ENCODE measurements at places on chromosomes 1 and 21.
A peak's percentile ranks its signal among the peaks of the same experiment; 100 is the strongest.

DNA sequence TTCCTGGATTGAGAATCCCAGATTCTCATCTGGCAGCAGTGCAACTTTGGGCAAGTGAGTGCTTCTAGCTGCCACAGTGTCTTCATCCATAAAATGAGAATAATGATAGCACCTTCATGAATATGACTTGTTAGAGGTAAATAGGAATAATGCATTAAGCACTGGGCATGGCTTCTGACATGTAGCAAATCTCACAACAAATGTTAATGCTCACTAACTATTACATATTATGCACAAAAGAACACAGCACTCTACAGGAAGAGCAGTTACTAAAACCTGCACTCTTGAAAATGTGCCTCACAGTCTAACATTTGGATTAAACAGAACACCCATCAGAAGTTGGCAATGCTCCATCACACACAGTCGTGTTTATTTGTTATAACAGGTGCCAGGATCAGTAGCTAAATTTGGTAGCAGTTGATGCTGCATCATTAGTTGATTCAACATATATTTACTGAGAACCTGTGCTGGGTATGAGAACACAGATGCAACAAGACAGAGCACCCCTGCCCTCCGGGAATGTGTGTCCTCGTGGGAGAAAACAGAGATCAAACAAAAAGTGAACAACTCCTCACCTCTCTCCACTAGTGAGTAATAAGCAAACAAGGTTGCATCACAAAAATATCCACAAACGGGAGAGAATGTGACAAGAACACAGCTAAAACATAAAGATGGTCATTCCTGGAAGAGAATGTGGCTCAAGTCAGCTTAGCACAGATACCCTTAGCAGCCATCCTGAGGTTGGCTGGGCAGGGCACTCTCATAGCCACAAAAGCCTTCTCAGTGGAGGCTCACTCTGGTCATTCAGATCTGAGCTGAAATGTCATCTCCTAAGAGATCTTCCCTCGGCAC, 26.2 kb upstream of the LBR start:
- no peak for DNase-seq

- no peak for DNase-seq
Observed at GRCh38 chr1:97781762-97782337, 139.0 kb downstream of the DPYD start.

GRCh38 chr1:228396770-228397662, 9.6 kb downstream of the TRIM11 start:
- no peak for DNase-seq

DNA sequence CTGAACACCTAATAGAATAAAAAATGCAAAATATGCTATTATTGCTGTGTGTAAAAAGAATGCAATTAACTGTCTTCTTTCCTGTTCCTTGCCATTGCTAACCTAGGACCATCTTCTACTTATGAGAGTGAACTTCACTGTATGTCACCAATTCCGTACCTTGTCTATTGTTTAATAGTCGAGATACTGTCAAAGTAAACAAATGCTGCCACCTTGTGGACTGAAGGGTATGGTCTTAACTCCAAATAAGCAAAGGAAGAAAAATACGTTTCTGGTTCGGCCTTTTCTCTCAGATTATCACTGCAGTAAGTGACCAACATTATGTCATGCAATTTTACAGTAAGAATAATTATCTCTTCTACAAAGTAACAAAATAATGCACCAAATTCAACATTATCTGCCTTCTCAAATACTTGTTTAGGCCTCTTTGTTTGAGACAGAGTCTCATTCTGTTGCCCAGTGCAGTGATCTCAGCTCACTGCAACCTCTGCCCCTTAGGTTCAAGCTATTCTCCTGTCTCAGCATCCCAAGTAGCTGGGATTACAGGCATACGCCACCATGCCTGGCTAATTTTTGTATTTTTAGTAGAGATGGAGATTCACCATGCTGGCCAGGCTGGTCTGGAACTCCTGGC, 133.4 kb downstream of the COP1 start:
- peak; percentile 57 for DNase-seq
